T-helper 2 cell (primary cell): ENCODE measurements at places on chromosomes 1 and 21.

DNA sequence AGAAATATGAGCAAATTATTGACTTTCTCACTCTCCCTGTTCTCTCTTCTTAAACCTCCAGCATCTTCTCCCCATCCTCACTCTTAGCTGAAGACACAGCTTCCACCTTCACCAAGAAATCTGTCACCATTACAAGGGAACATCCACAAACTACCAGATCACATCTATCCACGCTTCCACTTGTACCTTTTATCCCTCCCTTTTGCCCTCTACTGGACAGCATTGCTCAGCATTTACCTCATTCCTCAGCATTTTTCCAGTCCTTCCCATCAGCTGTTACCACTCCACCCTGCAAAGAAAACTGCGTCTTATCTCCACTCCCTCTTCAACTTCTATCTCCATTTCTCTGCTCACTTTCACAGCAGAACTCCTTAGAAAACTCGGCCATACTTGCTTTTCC lies 42.6 kb downstream of the KCNJ6 start:
- no peak for DNase-seq

GRCh38 chr21:41965461-41966013 lies 11.7 kb upstream of the C2CD2 start:
- DNase-seq: no peak

DNA sequence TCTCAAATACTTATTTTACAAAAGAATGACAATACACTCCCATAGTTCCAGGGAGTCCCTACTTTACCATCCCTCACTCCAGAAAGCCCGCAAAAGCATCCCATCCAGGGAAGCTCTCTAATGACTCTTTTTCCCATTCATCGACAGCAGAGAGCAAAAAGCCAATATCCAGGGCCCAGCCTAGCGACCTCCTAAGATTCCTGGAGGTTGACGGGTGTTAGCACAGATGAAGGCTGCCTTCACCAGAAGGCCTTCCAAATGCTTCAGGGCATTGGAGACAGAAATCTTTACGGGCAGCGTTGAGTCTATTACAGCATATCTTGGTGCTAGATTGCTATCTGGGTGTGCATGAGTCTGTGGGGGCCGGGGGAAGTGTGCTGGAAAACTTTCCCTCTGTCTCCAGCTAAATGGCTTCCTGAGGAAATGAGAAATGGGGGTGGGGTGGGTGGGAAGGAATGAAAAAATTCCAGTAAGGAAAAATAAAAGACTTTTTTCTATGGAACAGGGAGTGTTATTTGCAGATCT lies 136.6 kb downstream of the PROX1 start:
- DNase-seq: no peak

DNA sequence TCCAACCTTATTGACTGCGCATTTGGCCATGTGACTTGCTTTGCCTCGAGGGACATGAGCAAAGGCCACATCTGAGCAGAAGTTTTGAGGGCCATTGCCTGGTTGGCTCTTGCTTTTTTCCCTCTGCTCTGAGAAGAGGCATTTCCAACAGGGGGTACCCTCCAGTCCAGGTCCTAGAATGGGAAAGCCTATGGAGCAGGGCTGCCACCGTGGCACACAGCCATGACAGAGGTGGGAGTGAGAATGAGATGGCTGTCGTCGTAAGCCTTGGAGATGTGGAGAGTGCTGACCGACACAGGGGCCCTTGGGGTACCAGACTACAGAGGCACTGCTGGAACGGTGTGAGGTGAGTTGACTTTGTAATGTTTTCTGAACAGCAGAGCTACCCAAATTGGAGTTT lies 103.0 kb downstream of the KCNJ15 start:
- no peak for DNase-seq

- no peak for DNase-seq
These were observed 12.7 kb upstream of the RYR2 start for GRCh38 chr1:237029240-237029639.

GRCh38 chr1:21308847-21309652 lies 18.8 kb upstream of the ECE1 start:
- DNase-seq: no peak

- DNase-seq: no peak
These were observed 230.4 kb downstream of the KCNT2 start for GRCh38 chr1:196377811-196378210.

DNA sequence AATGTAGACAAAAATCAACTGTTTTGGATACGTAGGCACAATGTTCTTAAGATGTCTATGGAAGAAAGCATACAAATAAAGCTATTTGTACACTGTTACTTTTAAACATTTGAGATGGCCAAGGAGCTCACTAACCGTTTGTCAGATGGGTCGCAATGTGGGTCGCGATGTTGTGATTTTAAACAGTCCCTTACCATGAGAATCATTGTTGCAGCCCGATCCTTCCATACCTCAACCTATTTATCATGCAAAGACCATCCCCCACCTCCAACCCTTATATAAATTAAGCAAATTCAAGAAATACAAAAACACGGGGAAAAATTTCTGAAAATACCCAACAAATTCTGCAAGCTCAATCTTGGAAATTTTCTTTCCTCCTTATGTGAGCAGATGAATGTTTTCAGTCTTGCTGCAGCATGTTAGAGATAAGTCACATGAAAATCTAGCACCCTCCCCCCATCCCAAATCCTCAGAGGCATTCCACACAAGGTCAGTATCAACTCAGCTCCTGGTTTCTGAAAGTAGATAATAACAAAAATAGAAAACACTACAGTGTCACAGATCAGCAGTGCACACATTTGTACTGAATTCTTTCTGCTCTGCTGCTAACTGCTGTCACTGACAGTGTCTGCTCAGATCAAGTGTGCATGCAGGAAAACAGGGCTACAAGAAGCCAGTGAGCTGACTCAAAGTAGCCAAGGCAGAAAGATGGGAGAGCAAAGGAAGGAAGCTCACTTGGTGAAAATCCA lies 92.9 kb upstream of the TTC39A start:
- no peak for DNase-seq

DNA sequence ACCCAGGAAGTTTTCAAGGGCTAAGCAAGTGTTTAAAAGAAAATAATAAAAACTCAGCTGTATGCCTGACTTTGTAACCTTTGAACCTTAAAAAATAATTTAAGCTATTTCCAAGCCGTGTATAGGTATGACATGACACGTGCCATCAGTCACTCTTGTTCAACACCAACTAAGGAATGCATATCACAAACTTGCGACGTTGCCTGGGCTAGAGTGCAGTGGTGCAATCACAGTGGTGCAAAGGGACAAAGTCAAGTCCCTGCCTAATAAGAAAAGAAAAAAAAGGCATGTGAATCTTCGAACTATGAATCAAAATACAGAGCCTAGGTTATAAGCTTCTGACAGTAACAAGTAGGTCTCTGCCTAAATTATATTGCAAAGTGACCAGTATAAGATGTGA lies 79.2 kb downstream of the SMYD2 start:
- DNase-seq: no peak

DNA sequence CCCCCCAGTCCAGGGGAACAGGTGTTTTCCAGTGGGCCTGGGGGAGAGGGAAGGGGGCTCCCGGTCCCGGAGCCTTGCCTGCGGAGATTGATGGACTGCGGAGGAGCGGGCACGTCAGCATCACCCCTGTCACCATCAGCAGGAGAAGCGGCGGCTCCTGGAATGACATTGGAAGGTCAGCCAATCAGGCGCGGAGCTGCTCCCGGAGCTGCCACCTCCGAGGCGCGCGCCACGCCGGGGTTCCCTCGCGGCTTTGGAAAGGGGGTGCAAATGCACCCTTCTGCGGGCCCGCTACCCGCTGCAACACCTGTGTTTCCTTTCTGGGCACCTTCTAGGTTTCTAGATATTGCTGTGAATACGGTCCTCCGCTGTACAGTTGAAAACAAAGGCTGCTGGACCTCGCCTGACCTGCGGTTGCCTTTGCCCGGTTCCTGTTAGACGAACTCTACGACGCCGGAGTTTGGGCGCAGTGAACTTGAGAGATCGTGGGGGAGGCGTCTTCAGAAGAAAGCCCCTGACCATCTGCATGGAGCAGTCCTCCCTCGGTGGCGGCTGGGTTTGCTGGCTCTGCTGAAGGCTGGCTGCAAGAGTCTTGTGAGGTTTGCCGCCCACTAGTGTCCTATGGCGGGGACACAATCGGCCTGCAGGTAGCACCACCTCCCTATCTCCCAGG lies 5.3 kb downstream of the DSCAM start:
- DNase-seq: no peak
